ENCODE measurements at places on chromosomes 13 and 19. TPM values are rescaled to one million over a fixed set of nuclear protein-coding genes. Genes with fewer than 3 reads are reported as not detected.

Gene PLK5
- total RNA-seq, result not detected

Gene ZNF665
- 8.8 TPM for total RNA-seq

Gene FGF21
- not detected for total RNA-seq

Gene CTU1
- 2.8 TPM for total RNA-seq

Gene WDR88
- not detected for total RNA-seq

Gene SEMA6B
- total RNA-seq, result 5.7 TPM

Gene KLK15
- not detected for total RNA-seq

Gene CCDC8
- 1.7 TPM for total RNA-seq

Gene TMPRSS9
- not detected for total RNA-seq

Gene USE1
- 20.5 TPM for total RNA-seq

Gene CPAMD8
- total RNA-seq, result 37.2 TPM

Gene PDX1
- total RNA-seq, result not detected

Gene HIPK4
- total RNA-seq, result 0.34 TPM
